AG04450 (cell line): ENCODE measurements at places on chromosomes 7 and 10. TPM values are rescaled to one million over a fixed set of nuclear protein-coding genes. Genes with fewer than 3 reads are reported as not detected.

LOXL4 gene
- polyA plus RNA-seq = 41.0 and 45.5 TPM in 2 replicates

SOSTDC1 gene
- polyA plus RNA-seq = 0.11 and 0.14 TPM in 2 replicates

DNA sequence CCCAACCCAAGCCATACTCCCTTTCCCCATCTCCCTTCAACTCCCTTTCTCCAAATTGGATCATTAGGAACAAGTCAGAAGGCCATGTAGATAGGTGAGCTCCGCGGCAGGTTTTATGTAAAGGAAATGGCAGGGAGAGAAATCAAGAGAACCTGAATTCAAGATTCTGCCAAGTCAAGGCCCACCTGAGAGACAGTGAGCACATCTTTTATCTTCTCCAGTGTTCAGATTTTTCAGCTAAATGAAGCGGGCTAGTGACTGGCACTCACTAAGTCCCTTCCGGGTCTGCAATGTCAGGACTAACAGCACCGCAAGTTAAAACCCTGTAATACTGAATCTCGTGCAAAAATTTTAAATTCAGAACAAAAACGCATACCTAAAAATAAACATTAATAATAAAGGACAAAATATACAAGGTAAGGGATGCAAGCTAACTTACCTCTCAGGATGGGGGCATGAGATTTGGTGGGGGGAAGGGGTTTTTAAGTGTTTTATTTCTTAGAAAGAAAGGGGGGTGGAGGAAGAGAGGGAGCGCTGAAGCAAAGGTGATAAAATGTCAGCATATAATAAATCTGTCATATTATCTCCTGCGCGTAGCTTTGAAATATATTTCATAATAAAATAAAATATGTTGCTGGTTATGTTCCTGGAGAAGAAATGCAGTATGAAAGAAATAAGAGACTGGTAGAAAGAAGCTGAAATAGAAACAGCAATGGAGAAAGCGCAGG, 17.6 kb downstream of the TCAF1 start:
- no peak for DNase-seq

- DNase-seq = no peak
Measured at GRCh38 chr7:39987641-39988347, 37.7 kb downstream of the CDK13 start.

HHEX gene
- 13.6 and 14.0 TPM in 2 replicates for polyA plus RNA-seq
